Activated T-cell treated with anti-CD3 and anti-CD28 coated beads, Interleukin-2, amount 50 U/mL, for 4 hours (primary cell): ENCODE measurements at places on chromosomes 2 and 18.

- DNase-seq, result no peak
Observed at GRCh38 chr2:206004004-206004693, 81.8 kb downstream of the INO80D start.

- no peak for DNase-seq
Observed at GRCh38 chr2:167753142-167753541, 494.3 kb downstream of the STK39 start.

GRCh38 chr18:60980422-60981005 is 352.7 kb upstream of the CDH20 start:
- no peak for DNase-seq

DNA sequence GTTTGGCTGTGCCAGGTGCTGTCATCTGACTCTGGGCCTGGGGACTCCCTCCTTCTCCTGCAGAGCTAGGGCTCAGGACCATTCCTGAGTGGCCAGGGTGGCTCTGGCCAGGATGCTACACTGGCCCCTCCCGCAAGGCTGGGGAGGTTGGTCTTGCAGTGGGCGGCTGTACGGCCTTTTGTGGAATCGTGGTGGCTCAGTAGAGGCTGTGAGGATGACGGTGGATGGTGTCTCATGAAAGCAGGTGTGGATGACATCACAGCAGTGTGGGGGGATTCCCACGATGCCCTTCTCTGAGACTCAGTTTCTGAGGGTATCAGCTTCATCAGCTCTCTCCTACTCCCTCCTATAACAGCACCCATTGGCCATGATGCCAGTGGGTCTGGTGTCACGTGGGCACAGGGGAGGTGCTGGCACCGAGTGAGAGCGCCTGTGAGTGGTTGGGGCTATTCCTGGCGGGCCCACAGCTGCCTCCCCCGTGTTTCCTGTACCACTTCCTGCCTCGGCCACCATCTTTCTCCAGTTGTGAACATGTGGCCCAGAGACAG is 144.2 kb upstream of the HDAC4 start:
- DNase-seq, result peak; percentile 33

- DNase-seq, result no peak
Observed at GRCh38 chr18:73043611-73044010, 175.8 kb upstream of the NETO1 start.
